ENCODE measurements at places on chromosomes 16 and 17.

GRCh38 chr17:68057531-68057952, 22.0 kb downstream of the KPNA2 start:
- DNase-seq = peak; percentile 48

GRCh38 chr16:2991566-2992261, 11.5 kb upstream of the PKMYT1 start:
- DNase-seq = no peak

GRCh38 chr17:31552568-31552967, 161.1 kb downstream of the RAB11FIP4 start:
- DNase-seq = no peak

- no peak for DNase-seq
These were observed 618 bp downstream of the CCDC78 start for GRCh38 chr16:725463-726187.

DNA sequence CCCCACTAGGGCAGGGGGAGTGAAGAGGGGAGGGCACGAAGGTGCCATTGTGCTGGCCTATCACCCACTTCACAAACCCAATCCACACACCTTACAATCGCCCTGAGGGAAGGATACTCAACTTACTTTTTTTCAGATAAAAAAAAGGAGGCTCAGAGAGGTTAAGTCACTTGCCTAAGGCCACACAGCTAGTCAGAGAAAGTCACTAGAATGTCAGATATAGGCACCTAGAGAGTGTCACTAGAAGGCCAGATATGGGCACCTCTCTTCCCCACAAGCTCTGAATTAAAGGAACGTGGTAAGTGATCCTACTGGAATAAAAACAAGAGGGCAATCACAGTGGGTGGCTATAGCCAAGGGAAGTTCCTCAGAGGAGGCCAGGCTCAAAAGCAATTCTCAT, 204.5 kb upstream of the ASIC2 start:
- no peak for DNase-seq

GRCh38 chr17:66841328-66841727, 6.4 kb downstream of the CACNG5 start:
- DNase-seq = no peak

DNA sequence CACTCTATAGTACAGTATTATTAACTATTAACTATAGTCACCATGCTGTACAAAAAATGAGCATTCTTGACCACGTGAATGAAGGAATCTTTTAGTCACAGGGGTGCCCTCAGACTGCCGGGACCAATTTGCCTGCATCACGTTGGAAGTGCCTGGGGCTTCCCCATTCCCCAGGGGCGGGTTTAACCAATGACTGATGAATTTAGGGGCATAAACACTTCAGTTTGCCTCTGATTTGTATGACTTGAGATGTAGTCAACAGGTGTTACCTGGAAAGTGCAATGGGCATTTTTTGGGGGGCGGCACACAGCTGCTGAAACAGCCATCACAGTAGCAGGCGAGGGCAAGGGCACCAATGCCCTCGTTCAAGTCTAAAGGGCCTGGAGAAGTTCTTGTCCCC, 8.7 kb upstream of the PYY start:
- DNase-seq = no peak

- DNase-seq = peak; percentile 89
These were observed 428.2 kb upstream of the MAF start for GRCh38 chr16:80028581-80029380.

DNA sequence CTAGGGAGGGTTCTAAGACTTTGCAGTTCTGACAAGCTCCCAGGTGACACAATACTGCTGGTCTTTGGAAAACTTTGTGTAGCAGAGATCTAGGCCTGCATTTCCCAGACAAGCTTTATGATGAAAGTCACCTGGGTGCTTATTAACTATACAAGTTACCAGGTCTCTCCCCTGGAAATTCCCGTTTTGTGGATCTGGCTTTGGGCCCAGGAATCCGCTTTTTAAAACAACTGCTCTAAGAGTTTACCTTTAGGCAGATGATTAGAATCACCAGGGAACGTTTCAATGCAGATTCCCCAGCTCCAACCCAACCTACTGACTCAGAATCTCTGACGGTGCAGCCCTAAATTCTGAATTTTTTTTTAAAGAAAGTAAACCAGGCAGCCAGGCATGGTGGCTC, 36.3 kb downstream of the MYH3 start:
- DNase-seq = no peak

DNA sequence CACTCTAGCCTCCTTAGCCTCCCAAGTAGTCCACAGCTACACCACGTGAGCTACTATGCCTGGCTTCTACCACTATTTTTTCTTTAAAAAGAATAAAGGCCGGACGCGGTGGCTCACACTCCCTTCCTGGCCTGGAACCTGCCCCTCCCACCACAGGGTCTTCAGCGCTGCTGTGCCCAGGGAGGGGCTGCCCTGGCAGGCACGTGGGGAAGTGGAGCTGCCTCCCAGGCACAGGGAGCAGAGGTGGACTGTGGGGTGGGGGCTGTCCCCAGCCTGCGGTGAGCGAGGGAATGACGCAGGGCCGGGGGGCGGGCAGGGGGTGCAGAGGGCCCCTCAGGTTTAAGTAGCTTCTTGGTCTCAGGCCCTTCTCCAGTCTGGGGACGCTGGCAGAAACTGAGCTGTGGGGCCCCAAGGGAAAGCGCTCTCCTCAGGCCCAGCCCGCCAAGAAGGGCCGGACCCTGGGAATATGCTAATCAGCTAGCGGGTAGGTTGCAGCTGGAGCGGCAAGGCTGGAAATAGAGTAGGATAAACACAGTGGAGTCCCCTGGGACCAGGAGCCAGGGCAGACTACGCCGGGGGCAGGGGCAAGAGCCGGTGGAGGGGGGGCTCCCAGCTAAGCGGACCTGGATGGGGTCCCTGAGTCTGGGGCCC, 46.8 kb downstream of the TIMM22 start:
- DNase-seq = peak; percentile 32

- no peak for DNase-seq
These were observed 24.6 kb downstream of the NECAB2 start for GRCh38 chr16:83992624-83993023.
